AG04450 (cell line): ENCODE measurements at places on chromosomes 6 and 20.
A peak's percentile ranks its signal among the peaks of the same experiment; 100 is the strongest.

DNA sequence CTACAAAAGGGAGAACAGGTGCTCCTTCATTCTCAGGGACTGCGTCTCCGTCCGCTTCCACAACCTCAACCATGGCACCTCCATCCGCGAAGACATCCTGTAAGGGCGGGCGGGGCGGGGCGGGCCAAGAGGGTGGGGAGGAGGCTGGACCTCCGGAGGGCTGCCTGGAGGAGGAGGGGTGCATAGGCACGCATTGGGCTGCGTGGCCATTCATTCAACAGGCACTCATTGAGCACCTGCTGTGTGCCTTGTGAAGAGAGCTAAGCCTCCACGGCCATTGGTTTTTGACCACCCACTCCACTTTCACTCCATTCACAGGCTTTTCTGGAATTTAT is 435 bp downstream of the ZSWIM3 start:
- no peak for DNase-seq

- DNase-seq: no peak
These were observed 51.3 kb upstream of the UFL1 start for GRCh38 chr6:96470296-96470695.

DNA sequence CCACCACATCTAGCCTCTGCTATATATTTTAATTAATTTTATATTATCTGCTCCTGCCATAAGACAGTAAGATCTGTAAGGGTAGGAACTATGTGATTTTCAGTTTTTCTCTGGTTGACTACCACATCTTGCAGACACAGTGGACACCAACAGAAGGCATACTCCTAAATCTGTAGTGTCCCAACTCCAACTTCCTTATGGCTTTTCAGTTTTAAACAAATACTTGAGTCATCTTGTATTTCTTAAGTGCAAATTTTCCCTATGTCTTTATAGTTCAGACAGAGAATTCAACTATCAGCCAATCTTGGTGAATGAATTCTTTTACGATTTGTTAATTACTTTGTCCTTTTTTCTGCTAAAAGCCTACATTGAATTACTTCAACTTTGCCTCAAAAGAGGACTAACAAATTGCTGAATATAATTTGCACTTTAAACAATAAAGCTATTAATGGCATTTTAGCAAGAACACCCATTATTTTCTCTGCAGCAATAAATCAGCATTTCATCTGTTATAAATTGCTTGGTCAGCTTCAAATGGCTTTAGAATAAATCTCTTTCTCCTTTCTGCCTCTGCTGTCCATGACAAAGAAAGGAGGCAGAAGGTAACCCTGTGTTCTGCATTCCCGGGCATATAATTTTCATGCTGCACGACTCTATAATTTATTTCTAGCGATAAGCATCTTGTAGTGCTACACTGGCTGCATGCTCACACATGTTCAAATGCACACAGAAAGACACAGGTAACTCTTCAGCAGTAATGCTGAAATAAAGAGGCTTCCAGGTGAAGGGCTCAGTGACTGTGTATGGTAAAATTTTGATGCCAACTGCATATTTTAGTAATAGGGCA is 144.8 kb downstream of the BACH2 start:
- DNase-seq: no peak

- DNase-seq: no peak
These were observed 36.5 kb downstream of the GHRH start for GRCh38 chr20:37225146-37225545.

- DNase-seq: no peak
These were observed 44.9 kb upstream of the KCNG1 start for GRCh38 chr20:51067792-51068191.

DNA sequence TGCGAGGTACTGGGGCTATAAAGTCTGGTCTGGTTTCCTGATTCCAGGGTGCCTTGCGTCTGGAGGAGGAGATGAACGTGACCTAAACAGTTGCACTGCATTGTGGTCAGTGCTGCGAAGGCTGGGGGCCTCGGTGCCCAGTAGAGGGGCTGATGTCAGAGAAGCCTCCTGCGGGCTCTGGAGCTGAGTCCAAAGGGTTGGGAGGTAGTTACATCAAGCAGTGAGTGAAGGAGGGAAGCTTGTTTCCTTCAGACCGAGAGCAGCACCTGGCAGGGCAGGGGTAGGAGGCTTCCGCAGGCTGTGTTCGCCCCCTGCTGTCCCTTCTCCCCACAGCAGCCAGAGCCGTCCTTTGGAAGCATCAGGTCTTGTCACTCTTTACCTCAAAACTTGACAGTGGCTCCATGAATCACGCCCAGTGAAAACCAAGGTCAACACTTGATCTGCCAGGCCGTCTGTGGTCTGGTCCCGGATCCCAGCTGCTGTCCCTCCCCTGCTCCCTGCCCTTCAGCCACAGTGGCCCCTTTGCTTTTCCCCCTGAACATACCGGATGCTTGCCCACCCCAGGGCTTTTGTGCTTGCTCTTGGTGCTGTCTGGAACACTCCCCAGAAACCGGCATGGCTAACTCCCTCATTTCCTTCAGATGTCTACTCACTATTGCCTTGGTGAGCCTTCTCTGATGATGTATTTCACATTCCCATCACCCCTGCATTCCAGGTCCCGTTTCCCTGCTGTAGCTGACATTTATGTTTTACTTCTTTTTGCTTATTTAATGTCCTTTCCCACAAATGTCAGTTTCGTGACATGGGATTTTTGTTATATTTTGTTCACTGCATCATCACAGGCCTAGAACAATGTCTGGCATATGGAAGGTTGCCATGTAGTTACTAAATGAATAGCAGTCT is 7.0 kb downstream of the DYNLRB1 start:
- peak; percentile 42 for DNase-seq

DNA sequence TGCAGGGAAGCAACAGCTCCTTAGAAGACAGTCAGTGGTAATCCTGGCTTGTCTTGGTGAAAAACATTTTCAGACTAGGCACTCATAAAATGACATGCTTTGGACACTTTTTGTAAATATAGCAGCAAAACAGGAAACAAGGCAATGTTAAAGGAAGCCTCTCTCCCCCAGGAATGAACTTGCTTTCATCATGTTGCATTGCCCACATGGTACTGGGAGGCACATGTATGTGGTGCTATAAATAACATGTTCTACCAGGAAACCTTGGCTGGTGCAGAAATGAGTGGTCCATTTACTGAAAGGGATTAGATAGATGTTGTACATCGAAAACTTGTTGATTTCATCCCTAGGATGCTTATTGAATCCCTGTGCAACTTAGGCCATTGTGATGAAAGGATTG is 121.4 kb upstream of the RREB1 start:
- no peak for DNase-seq
